ENCODE measurements at places on chromosomes 4 and X.

DNA sequence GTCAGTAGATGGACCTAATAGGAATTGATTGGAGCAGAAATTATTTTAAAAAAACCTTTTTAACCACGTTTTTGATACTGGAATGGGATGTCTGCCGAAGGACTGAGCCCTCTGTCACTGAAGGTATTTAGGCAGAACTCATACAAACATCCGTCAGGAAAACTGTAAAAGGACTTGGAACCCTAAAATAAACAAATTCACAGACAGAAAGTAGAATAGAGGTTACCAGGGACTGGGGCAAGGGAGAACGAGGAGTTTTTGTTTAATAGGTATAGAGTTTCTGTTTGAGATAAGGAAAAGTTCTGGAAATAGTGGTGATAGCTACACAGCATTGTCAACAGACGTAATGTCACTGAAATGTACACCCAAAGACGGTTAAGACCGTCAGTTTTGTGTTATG, 105.5 kb downstream of the BCOR start:
- no peak for DNase-seq

- no peak for DNase-seq
These were observed 17.1 kb upstream of the GPRIN3 start for GRCh38 chr4:89324671-89325070.

DNA sequence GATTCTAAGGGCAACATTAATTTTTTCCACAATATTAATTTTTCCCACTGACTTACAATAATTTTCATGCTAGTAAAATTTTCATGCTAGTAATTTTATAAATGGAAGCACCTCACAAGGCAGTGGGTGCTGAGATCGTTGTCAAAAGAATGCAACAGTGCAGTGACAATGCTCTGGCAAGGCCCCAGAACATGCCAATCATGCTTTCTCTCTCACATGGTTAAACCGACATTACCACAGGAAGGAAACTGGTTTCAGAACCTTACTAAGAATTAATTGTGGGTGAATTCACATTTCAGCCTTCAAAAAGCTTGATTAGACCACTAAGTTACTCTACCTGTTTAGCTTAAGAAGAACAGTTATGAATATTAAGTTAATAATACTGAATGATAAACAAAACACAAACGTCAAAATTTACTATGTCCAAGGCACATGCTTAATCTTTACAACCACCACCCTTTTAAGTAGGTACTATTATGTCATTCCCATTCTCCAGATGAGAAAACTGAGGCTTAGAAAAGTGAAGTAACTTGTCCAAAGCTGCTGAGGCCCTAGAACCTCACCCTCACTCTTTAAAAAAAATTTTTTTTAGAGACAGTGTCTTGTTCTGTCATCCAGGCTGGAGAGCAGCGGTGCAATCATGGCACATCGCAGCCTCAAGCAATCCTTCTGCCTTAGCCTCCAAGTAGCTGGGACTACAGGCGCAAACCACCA, 10.0 kb upstream of the OPHN1 start:
- no peak for DNase-seq

DNA sequence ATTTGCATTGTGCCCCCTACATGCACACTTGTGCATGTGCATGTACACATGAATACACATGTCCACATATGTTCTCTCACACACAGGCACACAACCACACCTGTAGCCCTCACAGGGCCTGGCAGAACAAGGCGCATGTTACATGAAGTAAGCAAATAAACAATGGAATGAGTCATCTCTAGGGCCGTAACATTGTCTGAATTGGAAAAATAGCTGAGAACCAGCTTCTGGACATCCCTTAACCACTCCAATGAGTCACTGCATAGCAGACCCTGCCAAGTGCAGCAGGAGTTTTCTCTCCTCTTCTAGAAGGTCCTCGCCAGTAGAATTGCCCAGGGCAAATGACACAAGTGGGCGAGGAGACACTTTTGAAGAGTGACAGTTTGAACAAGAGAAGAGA, 66.1 kb downstream of the MAGEA10 start:
- no peak for DNase-seq

DNA sequence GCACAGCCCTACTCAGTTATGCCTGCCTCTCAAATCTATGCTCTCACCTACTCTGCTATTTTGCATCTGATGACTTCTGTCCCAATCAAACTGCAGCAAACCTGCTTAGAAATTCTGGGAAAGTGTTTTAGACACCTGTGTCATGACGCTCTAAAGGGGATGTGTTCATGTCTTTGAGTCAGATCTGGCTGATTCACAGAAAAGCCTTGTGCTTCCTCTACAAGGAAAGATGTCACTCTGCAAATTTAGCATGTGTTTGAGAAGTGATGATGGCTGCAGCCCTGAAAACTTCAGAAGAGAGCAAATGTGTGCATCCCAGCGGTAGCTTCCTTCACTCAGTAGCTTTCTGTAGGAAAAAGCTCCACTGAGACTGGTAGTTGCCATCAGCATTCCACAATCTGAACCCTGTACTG, 235.4 kb downstream of the MGST2 start:
- no peak for DNase-seq

GRCh38 chrX:150522494-150522893, 45.9 kb upstream of the MTM1 start:
- DNase-seq: no peak

DNA sequence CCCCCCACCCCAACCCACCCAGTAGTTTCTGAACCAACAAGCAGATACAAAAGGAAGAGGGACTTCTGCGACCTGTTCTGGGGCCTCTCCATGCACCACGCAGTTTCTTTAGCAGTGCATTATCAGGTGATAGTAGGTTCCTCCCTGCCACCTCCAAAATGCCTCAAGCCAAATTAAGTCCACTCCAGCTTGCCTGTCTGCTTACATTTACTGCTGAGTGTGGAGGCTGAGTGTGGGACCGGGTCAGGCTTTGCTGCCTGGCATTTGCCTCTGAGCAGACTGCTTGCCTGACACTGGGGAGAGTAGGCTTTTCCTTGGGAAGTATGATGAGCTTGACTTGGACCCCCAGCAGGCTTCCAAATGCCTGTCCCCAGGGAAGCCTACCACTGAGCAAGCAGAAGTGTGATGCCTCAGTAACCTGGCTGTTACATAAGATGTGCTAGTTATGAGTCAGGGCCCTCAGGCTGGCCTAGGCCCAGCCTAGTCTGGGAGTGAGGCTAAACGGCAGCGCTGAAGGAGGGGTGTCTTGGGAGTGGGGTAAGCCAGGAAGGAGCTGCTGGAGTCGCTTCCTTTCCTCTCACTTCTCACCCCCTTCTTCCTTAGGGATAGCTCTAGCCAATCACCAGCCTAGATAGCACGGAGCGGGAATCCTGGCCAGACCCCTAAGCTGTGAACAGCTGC, 9.0 kb downstream of the TSC22D3 start:
- DNase-seq: no peak

DNA sequence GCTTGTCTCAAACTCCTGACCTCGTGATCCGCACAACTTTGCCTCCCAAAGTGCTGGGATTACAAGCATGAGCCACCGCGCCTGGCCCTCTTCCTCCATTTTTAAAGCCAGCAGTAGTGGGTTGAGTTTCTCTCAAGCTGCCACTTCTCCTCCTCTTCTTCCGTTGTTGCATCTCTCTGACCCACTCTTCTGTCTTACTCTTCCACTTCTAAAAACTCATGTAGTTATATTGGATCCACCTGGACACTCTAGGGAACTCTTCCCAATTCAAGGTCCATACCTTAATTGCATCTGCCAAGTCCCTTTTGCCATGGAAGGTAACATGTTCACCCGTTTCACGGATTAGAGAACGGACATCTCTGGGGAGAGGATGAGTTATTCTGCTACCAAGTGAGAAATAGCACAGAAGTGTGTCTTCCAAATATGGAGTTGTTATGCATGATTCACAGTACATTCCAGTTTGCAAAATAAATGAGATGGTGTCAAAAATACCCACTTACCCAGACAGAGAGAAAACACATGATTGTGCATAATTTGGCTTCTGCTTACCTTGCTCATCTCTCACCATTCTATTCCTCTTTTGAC, 51.8 kb downstream of the GBA3 start:
- DNase-seq: no peak

DNA sequence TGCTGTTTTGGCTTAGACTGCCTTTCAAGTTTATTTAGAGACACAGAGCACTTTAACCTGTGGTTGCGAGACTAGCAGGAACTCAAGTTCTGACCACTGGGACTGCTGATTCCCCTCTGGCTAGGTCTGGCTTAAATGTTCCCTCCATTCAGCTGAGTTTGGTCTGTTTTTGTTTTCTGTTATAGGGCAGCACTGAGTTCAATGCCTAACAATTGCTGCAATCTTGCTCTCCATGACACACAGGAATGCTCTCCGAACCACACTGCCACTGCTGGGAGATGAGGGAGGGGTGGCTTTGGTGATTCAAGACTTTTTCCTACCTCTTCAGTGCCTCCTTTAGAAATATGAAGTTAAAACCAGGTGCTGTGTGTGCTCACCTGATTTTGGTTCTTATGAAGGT, 106.3 kb upstream of the EOLA2 start:
- DNase-seq: no peak

- no peak for DNase-seq
These were observed 333.5 kb downstream of the FBXW7 start for GRCh38 chr4:152202415-152202814.

DNA sequence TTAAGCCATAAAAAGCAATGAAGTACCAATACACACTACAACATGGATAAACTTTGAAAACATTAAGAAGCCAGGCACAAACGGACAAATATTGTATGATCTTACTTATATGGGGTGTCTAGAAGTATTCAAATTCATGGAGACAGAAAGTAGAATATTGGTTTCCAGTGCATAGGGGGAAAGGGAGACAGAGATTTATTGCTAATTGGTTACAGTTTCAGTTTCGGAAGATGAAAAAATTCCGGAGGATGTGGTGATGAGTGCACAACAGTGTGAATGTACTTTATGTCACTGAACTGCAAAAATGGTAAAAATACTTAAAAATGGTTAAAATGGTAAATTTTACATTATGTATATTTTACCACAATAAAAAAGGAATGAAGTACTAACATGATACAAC, 5.1 kb upstream of the PRDX4 start:
- DNase-seq: no peak

GRCh38 chr4:7546809-7547367, 112.2 kb upstream of the PSAPL1 start:
- DNase-seq: no peak

- no peak for DNase-seq
These were observed 79.8 kb upstream of the LHFPL1 start for GRCh38 chrX:112759512-112759911.

GRCh38 chrX:122445466-122445865, 738.6 kb upstream of the GRIA3 start:
- no peak for DNase-seq

DNA sequence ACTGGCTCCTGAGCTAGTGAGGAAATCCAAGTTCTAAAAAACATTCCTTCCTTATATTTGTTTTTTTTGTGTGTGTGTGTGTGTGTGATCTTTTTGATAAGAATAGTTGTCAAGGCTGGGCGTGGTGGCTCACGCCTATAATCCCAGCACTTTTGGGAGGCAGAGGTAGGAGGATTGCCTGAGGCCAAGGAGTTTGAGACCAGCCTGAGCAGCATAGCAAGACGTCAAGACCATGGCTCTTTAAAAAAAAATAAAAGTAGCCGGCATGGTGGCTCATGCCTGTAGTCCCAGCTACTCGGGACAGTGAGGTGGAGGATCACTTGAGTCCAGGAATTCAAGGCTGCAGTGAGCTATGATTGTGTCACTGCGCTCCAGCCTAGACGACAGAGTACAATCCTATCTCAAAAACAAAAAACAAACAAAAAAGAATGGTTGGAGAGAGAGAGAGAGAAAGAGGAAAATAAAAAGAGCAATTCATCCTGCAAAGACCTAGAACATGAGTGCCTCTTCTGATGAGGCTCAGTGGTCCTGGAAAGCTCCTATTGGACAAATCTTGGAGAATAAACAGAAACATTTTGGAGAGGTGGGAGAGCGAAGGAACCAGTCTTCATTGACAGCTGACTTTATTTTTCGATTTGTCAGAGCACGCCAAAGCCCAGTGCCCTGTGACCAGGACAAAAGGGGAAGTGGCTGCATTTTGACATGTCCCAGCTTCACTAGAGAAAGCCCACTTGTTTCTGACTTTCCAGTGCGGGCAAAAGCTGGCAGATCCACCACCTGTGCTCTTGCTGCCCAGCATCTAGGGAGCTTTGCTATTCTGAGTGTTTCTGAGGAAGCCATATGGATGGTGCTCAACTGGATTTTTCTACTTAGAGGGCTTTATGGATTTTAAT, 244.7 kb downstream of the PALLD start:
- no peak for DNase-seq

DNA sequence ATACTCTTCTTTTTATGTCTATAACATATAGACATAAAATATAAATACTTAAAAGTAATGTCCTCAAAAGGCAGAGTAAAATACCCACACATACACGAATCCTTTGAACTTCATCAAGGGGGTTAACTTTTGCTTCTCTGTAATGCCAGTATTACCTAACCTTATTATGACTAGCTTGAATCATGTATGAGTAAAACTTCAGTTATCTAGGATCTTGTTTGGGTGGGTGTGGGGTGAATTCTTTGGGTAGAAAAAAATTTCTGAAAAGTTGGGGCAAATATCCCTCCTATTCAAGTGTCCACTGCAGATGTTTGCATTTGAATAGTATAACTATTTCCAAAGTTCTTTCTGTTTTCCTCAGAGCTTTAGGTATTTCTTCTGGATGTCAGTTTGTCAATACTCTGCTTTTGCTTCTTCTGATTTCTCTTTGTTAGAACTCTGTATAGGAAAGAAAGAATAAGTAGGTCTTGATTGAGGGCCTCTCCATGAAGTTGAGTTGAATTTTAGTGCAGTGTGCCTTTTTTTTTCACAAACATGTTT, 173.8 kb downstream of the ADGRL3 start:
- no peak for DNase-seq

- no peak for DNase-seq
These were observed 35.2 kb upstream of the SPINK2 start for GRCh38 chr4:56856656-56857055.

- no peak for DNase-seq
These were observed 212.1 kb upstream of the GALNTL6 start for GRCh38 chr4:171601091-171601490.

DNA sequence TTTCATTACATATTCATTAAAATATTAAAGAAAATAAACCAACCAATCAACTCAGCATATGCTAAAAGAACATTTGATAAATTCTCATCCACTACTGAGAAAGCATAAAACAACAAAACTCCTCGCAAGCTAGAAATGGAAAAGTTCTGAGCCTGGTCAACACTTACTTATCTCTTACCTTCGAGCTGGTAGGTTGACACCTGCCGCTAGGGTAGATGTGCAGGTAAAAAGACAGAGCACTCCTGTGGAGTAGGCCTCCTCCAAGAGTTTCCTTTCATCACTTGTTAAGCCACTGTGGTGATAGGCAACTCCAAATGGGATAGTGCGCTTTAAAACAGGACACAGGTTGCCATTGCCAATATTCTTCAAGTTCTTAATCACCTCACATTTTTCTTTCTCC, 18.9 kb downstream of the HELQ start:
- no peak for DNase-seq

DNA sequence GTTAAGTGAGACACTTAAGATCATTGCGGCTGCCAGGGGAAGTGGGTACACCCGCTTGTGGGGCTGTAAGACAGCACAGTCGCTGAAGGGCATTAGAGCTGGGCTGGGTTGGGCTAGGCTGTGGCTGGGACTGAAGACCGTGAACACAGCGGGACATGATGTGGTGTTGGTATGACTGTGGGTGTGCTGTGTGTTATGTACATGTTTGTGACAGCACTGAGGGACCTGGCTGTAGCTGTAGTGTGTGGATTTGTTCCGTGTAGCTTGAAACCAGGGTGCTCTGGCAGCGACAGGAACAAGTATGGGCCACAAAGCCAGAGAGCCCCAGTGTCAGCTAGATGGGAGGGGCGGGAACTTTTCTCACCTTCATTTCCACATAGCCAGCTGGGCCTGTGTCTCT, 82.1 kb downstream of the NHSL2 start:
- no peak for DNase-seq

- no peak for DNase-seq
These were observed 25.7 kb downstream of the NKX1-1 start for GRCh38 chr4:1380368-1381151.

Measured in COR-L47 (cell line).